Stimulated activated CD4-positive, alpha-beta T cell treated with anti-CD3 and anti-CD28 coated beads, TNF-alpha, amount 100 ng/mL, for 24 hours (primary cell): ENCODE measurements at places on chromosomes 5 and 9.

GRCh38 chr9:120929229-120929791 lies 2.7 kb upstream of the TRAF1 start:
- DNase-seq = no peak

- DNase-seq = no peak
Observed at GRCh38 chr5:149724884-149725283, 5.2 kb upstream of the PPARGC1B start.

DNA sequence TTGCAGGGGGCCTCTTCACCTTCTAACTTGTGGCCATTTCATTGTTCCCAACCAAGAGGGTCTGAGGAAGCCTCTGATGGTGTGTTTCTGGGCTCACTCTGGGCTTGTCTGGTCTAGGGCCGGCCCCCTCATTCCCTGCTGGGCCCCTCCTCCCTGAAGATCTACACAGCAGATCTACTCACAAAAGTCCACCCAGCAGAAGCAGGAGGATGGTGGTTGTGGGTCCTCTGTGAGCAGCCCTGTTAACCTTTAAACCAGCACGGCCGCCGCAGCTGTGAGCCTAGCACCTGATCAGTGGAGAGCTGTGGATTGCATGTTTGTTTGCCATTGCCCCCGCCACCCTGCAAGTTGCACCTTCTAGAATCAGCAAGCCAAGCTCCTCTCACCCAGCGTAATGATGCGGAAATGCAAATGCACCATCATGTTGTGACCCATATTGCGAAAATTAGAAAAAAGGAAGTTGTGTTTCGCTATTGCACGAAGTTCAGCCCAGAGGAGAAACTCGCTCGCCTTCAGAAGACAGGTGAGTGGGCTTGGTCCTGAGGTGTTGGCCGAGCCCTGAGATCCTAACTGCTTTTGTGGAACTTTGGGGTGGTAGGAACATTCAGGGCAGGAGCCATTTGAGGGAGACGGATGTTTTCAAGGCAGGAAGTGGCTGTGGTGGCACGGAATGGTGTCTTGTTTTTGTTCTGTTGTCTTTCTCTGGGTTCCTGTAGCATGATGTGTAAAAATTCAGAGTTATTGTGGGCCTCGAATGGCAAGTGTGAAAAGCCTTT lies 16.7 kb downstream of the FGD3 start:
- DNase-seq = peak; percentile 55

DNA sequence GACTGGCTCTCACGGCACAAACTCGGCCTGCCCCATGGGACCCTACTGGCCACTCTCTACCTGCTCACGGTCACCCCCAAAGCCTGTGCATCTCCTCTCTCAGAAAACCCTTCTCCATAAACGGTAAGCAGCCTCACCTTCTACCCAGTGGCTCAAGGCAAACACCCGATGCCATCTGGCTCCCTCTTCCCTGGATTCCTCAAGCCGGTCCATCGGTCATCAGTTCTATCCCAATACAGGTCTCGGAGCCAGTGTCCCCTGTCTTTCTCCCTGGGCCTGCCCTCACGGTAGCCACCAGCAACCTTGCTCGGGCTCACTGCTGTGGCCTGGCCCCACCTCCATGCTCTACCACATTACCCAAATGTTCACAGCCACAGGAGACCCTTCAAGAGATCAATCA lies 134.1 kb downstream of the ROR2 start:
- DNase-seq = no peak

DNA sequence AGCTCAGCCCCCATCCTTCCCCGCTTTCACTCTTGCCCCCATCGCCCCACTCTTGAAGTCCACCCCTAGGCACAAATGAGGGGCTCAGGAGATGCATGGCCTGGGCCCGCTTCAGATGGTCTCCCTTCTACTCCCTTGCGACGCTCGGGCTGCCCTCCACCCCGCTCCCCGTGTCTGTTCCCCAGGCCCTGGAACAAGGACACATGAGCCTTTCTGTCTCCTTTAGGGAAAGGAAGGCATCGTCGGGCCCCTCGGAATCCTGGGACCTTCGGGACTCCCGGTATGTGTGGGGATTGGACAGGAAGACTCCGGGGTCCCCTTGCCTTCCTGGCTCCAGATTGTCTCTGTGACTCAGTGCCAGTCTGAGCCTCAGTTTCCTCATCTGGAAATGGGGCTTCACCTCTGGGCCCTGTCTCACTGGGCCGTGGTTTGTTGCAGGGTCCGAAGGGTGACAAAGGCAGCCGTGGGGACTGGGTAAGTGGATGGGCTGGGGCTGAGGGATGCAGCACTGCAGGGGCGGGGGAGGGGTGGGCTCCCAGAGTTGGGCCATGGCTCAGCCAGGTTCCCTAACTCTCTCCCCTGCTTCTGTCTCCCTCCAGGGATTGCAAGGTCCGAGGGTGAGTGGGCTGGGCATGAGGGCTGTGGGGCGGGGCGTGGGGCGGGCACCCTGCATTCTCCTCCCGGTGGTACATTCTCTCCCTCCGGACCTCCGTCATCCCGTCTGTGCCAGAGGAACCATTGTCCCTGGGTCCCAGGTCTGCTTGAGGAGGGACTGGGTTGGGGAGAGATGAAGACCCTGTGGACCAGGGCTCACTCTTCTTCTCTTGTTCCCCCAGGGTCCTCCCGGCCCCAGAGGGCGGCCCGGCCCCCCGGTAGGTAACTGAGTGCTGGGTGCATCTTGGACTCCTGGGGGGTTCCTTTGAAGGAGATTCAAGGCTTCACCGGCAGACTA lies 21.8 kb upstream of the ORM1 start:
- no peak for DNase-seq

DNA sequence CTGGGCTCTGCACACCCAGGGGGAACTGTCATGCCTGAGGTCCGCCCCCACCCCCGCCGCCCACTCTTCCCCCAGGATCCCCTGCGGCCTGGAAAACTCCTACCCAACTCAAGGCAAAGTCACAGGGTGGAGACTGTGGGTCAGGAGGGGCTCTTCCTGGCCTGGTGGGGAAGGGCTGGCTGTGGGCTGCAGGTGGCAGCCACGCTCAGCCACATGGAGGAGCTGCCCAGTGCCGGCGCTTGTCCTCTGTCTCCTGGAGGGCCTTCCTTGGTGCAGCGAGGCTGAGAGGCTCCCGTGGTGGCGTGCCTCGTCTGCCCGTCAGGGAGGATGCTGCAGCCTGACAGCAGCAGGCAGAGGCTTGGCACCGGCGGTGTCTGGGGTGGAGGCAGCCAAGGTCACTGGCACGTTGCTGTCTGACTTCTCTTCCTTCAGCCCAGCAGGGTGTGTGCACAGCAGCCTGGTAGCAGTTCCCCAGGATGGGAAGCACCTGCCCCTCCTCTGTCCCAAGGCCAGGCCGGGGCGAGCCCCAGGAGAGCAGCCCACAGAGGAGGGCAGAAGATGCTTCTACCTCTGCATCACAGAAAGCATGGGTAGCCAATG lies 78.1 kb downstream of the ADAMTS2 start:
- no peak for DNase-seq

GRCh38 chr9:20197976-20198685 lies 409.3 kb upstream of the SLC24A2 start:
- DNase-seq = no peak

DNA sequence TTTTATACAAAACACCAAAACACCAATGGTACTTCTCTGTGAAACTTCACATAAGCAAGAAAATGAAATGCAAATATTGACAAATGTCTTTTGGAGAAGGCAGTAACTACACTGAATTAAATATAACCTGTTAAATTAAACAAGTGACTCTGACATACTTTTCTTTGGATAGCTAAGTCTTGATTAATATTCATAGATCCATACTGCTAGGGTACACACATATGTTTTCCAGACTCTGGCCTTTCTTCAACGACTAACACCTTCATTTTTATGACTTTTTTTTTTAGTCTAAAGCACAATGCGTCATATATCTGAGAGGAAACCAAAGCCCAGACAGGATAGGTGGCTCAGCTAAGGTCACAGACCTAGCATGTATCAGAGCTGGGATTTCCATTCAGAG lies 263.7 kb downstream of the TENT4A start:
- DNase-seq = no peak

- DNase-seq = no peak
Observed at GRCh38 chr9:127505396-127506116, 54.2 kb downstream of the LRSAM1 start.

DNA sequence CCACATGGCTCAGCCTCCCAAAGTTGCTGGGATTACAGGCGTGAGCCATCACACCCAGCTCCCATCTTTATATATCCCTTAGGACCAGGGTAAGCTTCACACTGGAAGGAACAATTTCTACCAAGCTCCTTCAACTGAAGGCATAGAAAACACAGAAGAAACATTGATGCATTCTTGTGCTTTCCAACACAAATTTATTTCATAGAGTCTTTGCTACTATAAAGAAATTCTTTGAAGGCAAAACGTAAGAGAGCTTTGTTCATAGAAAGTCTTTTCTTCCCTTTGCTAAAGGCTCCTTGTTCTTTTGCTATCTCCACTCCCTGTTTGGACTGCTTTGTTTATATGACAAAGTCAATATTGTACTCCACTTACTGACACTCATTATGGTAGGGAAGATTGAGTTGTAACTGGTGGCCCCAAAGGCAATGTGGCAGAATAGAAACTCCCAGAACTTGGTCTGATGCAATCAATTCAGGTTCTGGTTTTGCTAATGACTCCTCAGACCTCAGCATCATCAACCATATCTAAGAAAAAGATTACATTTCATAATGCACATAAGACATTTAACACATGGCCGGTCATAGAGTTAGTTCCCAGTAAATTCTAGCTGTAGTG lies 97.4 kb upstream of the CLINT1 start:
- no peak for DNase-seq
